ENCODE measurements at places on chromosomes 13 and 19.

GRCh38 chr13:57326532-57326931 is 159.5 kb downstream of the PRR20E start:
- DNase-seq = no peak

DNA sequence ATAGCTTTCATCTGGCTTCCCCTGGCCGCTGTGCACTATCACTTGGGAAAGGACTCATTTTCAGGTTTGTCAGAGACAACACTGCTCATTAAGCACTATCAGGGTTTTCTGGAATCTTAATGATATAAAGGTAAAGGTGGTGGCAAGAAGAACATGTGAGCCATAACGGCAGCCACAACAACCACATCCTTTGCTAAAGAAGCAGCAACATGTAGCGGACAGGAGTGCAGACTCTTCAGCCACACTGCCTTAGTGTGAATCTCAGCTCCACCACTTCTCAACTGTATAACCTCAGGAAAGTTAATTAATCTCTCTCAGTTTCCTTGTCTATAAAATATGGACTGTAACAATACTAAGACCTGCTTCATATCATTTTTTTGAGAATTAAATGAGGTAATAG is 24.1 kb upstream of the MIR17HG start:
- no peak for DNase-seq

GRCh38 chr13:103255587-103256301 is 189.5 kb upstream of the SLC10A2 start:
- DNase-seq = peak; percentile 34

GRCh38 chr13:33994198-33994597 is 176.2 kb downstream of the RFC3 start:
- no peak for DNase-seq

DNA sequence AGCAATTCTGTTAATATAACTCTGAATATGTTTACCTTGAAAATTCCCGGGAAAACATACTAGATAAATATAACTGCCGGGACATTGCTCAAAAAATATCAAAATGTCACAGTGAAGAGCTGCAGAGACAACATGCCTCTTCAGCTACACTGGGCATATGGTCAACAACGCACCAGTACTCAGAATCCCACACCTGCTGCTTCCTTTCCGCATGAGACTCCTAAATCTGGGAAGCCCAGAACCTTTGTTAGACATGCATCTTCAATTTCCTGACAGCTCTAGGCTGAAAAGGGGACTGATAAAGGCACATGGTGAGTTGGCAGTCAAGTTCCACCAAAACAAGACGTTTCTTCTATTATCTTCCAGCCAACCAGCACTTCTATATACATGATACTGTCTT is 53.7 kb downstream of the USP12 start:
- DNase-seq = no peak

- DNase-seq = peak; percentile 46
These were observed 1.6 kb downstream of the PKN1 start for GRCh38 chr19:14434543-14435319.

DNA sequence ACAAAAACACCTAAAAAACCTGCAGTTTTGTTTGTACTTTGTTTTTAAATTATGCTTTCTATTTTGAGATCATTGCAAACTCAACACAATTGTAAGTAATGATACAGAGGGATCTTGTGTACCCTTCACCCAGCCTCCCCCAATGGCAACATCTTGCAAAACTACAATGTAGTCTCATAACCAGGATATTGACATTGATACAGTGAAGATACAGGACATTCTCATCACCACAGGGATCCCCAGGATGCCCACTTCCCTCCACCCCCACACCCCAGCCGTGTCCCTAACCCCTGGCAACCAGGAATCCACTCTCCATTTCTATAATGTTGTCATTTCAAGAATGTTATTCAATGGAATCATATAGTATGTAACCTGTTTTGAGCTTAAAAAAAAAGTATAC is 10.3 kb upstream of the C5AR2 start:
- no peak for DNase-seq

GRCh38 chr13:74061926-74062595 is 72.1 kb downstream of the KLF12 start:
- DNase-seq = no peak

DNA sequence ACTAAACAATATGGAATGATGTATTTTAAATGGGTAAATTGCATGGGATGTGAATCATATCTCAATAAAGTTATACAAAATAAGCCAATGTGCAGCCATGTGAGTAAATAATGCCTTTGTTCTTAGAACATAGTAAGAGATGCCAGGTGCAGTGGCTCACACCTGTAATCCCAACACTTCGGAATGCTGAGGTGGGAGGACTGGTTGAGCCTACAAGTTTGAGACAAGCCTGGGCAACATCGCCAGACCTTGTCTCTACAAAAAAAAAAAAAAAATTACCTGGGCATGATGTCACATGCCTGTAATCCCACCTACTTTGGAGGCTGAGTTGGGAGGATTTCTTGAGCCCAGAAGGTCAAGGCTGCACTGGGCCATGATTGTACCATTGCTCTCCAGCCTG is 230.7 kb downstream of the RFC3 start:
- DNase-seq = peak; percentile 98

DNA sequence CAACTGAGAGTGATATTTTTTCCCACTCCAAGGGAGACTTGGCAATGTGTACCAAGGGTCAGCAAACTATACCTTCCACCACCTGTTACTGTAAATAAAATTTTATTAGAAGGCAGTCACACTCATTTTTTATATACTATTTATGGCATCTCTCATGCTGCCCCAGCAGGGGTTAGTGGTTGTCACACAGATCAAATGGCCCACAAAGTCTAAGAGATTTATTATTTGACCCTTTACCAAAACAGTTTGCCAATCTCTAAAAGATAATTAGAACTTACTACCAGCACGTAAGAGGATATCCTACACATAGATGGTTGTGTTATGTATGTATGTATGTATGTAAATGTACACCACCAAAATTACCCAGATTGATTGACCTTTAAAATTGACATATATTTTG is 185.1 kb downstream of the PRR20E start:
- no peak for DNase-seq

DNA sequence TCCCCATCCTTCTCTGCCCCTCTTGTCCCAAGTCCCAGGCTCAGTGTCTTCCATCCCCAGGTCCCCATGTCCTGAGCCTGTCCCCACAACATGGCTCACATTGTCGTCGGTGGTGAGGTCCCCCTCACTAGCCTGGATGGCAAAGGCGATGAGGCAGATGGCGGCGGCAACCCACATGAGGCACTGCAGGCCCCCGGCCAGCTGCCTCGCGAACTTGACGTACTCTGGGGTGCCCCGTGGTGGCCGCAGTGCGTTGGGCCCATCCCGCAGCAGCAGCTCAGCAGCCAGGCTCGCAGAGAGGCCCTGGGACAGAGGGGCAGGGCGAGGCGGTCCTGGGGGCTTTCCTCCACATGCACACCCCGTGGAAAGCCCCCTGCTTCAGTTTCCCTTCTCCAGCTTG is 1.1 kb downstream of the ATP4A start:
- DNase-seq = no peak

Data from bronchial epithelial cell (primary cell).